ENCODE measurements at places on chromosomes 5 and 9.
A peak's percentile ranks its signal among the peaks of the same experiment; 100 is the strongest.

GRCh38 chr9:94482110-94482509 is 72.8 kb upstream of the PCAT7 start:
- no peak for DNase-seq

- DNase-seq, result peak; percentile 46
Observed at GRCh38 chr5:87300744-87301143, 33.1 kb downstream of the RASA1 start.

DNA sequence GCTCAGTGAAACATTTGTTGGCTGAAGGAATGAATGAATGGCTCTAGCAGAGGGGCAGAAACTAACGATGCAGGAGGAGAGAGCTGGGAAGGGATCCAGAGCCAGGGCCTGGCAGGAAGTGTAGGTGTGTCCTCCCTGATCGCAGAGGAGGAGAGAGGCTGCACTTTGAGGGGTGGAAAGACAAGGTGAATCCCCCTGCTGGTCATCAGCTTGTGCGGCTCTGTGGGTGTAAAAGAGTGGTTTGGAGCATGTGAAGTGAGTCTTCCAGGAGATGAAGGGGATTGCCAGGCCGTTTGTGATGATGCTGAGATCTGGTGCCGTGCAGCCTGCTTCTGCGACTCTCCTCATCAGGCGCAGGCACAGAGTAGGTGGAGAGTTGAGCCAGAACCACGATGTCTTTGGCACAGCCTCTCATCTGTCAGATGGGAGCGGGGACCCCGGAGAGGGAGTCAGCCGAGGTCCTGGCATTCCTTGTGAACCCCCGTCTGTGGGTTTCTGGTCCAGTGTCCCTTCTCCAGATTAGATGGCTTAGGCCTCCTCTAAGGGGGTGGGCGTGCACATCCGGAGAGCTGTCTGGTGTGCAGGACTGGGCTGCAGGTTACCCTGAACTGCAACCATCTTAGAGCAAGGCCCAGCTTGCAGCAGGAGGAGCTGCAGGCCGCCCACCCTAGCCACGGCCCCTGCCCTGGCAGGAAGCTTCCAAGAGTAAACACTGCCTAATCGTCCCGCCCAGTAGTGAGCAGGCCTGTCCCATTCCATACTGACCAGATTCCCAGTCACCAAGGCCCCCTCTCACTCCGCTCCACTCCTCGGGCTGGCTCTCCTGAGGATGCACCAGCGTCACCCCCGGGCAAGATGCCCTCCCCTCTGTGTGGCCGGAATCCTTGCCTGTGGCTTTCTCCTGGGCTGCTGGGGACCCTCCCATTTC is at the start of gene ADAMTS13:
Gene ADAMTS13, plus strand, starts transcription at position 753 of the 928 bp plus-strand sequence. Its CDS starts 77 bp downstream, at position 830.
- no peak for DNase-seq

DNA sequence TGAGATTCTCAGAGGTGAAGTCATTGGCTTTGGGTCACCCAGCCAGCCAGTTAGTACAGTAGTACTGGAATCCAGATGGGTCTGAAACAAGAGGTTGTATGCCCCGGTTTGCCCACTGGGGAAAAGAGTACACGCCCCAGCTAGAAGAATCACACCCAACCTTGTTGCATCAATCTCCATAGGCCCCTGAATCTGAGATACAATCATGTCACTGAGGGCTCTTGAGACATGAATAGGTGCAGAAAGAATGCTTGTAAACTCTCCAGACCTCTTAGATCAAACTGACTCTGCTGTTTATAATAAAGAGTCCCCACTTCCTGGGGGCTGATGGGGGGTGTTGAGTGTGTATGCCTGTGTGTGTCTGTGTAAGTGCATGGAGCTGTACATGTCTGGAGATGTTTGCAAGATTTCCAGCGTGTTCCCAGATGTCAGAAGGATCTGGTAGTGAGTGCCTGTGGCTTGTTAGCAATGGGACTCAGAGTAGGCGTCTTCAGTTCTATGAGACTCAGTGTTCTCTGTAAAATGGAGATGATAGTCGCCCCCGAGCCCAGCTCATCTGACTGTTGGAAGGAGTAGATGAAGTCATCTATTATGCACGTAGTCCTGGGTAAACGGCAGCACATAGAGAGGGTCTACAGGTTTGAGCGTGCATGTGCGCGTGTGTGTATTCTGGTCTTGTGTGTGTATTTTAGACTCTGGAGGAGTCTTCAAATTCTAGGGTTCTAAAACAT is 48.2 kb downstream of the COL27A1 start:
- no peak for DNase-seq

- no peak for DNase-seq
Observed at GRCh38 chr9:98869866-98870265, 62.4 kb downstream of the GALNT12 start.

GRCh38 chr5:181181650-181182565 is 23.1 kb downstream of the TRIM7 start:
- peak; percentile 58 for DNase-seq

DNA sequence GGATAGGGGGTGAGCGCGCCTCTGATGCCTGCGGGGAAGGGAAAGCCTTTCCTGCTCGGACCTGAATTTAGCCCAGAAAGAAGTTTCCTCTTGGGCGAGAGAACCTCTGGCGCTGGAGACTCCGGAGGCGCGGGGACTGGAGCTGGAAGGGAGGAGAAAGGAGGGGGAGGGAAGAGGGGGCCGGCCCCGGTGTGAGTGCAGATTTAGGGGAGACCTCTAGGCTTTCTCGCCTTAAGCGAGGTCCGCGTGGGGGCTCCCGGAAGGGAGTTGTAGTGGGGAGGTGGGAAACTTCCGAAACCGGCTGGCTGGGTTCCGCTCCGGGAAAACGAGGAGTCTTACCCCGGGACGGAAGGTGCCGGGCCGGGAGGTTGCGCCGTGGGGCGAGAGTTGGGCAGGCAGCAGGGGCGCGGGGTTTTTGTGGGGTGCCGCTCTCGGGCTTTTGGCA is 1.3 kb downstream of the PCSK5 start:
- DNase-seq, result peak; percentile 16

DNA sequence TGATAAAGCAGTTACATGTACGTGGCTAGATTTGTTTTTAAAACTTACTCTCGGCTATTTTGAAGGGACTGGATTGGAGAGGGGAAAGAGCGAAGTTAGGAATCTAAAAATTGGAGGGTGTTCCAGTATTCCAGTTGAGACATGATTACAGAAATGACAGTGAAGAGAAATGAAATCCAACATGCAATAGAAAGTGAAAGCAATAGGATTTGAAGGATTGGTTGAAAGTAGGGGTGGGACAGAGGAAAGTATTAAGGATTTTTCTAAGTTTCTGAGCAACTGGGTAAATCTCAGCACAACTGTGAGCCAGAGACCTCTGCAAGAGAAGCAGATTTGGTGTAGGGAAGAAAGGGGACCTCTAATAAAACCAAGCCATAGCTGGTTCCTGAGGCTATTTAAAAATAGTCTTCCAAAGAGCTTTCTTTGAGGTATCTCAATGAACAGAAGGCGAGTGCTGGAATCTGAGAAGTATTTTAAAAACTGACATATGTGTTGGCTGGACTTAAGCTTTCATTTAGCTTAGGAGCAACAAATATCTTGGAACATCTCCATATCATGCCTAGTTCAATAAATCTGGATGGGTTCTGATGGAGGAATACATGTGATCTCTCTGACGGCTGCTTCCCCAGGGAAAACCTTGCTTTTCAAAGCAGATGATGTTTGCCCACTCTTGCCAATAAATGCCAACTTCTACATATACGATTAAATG is 110.4 kb upstream of the IFNK start:
- no peak for DNase-seq

- DNase-seq, result no peak
Observed at GRCh38 chr5:115961381-115962238, 665 bp upstream of the LVRN start.

DNA sequence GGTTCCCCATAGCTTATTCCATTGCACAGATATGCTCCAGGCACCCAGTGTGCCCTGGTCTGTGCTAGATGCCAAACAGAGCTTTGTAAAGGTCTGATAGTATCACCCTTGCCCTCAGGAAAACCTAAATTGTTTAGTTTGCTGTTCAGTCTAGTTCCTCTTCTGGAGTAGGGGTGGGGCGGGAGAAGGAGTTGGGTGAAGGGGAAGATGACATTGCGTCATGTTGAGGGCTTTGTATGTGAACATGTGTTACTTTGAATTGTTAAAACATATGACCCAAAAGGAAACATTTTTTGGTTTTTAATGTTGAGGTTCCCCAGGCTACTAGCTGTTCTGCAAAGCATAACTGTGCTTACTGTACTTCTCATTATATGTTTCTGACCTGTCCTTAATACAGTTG is 40.6 kb downstream of the HACD4 start:
- DNase-seq, result no peak

GRCh38 chr5:101425339-101425859 is 522.3 kb upstream of the ST8SIA4 start:
- no peak for DNase-seq

DNA sequence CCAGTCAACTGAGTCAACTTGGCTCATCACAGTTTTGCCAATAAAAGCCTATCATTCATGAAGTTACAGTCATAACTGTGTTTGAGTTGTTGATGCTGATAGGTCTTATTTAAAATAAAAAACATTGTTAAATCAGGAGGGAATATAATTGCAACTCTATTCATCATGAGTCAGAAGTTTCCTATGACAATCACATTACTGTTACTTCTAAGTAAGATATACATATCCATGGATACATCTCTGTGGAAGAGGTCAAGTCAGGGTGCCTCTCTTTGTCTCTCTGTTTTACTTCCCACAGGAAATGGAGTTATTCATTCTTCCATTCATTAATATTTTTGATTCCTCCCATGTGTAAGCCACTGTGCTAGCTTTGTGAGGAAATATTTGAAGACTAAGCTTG is 2015.4 kb upstream of the WWC1 start:
- DNase-seq, result no peak

DNA sequence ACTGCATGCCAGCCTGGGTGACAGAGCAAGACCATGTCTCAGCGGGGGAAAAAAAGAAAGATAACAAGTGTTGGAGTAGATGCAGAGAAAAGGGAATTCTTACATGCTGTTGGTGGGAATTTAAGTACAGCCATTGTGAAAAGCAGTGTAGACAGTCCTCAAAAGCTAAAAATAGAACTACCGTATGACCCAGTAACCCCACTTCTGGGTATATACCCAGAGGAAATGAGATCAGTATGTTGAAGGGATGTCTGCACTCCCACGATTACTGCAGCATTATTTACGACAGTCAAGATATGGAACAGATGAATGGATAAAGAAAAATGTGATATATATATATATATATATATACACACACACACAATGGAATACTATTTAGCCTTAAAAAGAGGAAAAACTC is 225.3 kb upstream of the SLC24A2 start:
- DNase-seq, result no peak

DNA sequence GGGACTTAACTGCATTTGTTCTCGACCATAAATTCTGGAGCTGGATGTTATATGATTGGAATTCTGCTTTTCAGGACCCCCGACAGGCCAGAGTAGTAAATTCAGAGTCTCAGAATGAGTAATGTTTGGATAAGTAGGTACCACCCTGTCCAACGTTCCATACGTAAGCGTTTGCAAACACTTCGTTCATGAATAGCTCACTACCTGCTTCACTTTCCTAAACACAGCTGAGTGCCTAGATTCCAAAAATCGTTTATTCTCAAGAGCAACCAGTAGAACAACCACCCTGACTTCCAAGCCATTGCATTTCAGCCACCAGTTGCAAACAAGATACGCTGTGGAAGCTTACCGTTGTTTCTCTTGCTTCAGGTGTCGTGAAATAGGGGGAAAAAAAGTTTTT is 101.3 kb upstream of the DMRT1 start:
- DNase-seq, result no peak

Measured in activated naive CD4-positive, alpha-beta T cell treated with anti-CD3 and anti-CD28 coated beads, Interleukin-2, amount 50 U/mL, for 16 hours (primary cell).